ENCODE measurements at places on chromosomes 12 and 14. TPM values are rescaled to one million over a fixed set of nuclear protein-coding genes. Genes with fewer than 3 reads are reported as not detected.

Gene GPR84
- not detected for total RNA-seq

Gene PPM1H
- 20.3 TPM for total RNA-seq

Gene KRT78
- total RNA-seq: not detected

Gene CLEC4C
- not detected for total RNA-seq

Gene TFCP2
- 19.1 TPM for total RNA-seq

- DNase-seq: no peak
Measured at GRCh38 chr14:55749946-55750345, 169.9 kb downstream of the KTN1 start.

- no peak for DNase-seq
Measured at GRCh38 chr12:94817695-94818075, 167.3 kb upstream of the TMCC3 start.

DNA sequence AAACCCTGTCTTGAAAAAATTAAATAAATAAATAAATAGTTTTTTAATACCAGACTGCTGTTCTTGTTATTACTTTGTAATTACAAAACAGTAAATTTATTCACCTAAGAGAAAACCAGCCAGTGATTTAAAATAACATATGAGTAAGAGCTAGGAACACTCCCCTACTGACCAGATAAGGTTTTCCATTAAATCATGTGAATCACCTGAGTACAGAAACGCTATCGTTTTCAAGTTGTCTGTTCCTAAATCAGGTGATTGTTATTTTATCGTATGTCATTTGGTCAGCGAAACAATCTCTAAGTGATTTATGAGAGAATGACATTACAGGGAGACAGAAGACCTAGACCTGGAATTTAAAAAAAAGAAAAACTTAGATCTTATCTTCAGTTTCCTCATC is 47.3 kb downstream of the RPS29 start:
- no peak for DNase-seq

GRCh38 chr14:51182131-51182565 is 57.9 kb upstream of the TMX1 start:
- DNase-seq: no peak

DNA sequence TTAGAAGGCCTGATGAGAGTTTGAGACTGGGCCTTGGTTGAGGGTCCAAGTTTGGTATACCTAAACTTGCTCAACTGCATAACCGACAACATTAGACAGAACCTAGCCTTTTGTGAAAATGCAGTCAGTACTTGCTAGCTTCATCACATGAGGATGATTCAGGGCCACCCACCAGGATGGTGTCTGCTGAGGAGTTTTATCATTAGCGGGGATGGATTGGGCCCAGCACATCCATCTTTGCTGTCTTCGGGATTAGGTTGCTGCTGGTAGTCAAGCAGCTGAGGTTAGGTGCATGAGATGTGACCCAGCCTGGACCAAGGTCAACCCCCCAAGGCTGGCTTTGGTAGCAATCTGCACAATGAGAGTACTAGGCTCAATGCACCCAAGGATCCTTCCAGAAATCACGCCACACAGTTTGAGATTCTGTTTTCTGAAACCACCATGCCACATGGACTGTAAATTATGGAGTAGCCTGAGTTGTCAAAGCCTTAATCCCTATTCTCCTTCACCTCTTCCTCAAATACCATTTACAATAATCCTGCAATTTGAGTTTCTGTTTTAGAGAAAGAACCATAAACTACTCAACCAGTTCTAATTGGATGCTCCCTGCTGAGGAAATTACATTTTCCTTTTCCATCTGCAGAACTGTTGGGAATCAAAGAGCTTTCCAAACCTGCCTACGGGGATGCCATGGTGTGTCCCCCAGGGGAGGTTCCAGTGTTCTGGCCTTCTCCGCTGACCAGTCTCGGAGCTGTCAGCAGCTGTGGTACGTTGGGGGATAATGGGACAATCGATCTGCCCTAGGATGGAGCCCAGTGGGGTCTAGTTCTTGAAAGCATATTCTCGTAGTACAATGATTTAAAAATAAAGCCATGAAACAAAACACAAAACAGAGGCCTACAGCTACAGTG is 61.7 kb downstream of the DGLUCY start:
- DNase-seq: no peak

DNA sequence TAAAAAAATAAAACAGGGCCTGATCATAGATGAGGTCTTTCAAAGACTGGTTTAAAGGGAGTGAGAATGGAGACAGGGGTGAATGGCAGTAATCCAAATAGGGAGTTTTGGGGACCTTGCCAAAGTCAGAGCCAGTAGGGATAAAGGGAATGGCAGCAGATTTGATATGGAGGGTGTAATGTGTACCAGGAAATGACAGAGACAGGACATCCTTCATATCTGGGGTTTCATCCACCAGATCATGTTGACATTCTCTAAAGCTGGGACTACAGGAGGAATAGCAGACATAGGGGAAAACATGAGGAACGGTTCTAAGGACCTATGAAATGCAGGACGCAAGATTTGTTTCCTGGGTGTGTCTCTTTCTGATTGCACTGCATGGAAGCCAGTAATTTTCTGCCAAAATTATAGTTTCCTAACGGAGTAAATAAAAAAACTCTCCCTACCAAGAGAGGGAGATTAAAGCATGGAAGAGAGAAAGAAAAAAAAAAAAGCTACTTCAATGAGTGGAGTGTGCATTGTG is 169.9 kb downstream of the PRKD1 start:
- no peak for DNase-seq

DNA sequence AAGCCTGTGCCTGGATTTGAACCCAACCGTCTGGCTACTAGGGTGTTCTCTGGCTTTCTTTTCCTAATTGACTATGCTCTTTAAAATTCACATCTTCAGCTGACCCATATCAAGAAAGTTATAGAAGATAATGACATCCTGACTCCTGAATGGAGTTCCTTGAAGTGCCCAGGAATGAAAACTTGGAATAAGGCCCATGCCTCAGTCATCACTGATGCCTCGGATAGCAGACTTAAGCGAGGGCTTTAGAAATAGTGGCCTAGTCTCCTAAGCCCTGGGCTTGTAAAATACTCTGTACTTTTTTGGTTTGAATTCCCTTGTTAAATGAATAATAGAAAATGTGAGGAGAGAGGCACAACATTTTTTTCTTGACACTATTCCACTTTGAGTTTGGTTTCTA is 39.0 kb downstream of the CHST11 start:
- DNase-seq: no peak

DNA sequence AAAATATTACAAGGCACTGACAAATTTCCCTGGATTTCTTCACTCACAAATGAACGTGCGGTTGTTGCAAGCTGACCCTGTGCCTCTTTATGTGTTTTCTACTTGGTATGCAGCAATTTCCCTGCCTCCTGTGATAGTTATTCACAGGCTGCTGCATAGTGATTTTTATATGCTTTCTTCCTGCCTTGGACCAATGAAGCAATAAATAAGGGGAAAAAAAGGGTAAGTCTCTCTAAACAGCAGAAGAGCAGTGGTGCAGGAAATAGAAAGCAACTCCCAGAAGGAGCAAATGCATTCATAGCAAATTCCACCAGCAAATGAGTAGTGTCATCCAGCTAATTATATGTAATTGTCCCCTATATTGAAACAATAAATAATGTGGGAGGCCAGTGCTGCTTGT is 737.9 kb downstream of the GALC start:
- DNase-seq: no peak

GRCh38 chr12:58386136-58386535 is 444.8 kb downstream of the ATP23 start:
- DNase-seq: no peak

DNA sequence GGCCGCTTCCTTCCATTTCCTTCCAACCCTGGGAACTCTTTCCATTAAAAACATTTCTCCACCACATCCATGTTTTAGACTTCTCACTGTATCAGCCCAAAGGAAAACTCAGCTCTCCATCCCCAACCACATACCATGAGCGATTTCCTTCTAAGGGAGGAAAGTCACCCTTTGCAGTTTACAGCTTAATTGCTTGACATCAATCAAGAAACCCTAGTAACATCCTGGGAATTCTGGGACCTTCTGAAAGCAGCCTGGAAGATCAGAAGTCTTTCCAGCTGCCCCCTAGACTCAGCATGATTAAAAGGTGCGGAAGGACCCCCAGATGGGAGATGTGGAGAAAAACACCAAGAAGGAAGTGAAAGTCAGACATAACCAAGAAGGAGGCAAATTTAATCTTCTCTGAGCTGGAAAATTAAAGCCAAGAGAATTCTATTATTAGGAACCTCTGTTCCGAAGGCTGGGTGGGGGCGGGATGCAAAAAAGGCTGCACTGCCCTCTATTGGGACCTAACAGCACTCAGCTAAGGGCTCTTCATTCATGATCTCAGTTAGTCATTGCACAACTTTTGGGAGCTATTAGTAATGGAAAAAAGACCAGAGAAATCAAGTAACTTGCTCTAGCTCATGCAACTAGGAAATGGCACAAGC is 73.3 kb upstream of the PLXNC1 start:
- DNase-seq: no peak

DNA sequence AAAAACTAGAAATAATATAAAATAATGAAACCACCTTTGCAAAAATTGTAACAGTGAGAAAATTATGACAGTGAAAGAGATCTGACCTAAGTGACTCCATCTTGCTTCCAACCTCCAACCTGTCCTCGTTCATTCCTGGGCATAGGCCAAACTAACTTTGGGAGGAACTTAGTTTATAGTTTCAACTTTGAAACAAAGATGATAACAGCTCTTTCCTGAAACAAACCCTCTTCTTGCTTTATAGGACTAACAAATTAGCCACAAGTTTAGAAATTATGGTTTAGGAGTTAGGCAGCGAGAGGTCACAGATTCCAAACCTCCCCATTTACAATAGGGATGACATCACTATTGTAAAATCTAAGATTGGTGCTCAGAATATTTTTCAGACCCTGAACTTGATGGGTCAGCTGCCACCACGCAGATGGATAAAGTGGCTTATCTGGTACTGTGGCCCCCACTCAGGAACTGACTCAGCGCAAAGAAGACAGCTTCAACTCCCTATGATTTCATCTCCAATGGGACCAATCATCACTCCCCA is 32.8 kb upstream of the OR10AD1 start:
- DNase-seq: no peak

GRCh38 chr12:118840399-118840798 is 140.9 kb upstream of the SRRM4 start:
- DNase-seq: no peak
